ENCODE measurements at places on chromosomes 16 and 17. TPM values are rescaled to one million over a fixed set of nuclear protein-coding genes. Genes with fewer than 3 reads are reported as not detected.

FOXN1 gene
- not detected for total RNA-seq

DNA sequence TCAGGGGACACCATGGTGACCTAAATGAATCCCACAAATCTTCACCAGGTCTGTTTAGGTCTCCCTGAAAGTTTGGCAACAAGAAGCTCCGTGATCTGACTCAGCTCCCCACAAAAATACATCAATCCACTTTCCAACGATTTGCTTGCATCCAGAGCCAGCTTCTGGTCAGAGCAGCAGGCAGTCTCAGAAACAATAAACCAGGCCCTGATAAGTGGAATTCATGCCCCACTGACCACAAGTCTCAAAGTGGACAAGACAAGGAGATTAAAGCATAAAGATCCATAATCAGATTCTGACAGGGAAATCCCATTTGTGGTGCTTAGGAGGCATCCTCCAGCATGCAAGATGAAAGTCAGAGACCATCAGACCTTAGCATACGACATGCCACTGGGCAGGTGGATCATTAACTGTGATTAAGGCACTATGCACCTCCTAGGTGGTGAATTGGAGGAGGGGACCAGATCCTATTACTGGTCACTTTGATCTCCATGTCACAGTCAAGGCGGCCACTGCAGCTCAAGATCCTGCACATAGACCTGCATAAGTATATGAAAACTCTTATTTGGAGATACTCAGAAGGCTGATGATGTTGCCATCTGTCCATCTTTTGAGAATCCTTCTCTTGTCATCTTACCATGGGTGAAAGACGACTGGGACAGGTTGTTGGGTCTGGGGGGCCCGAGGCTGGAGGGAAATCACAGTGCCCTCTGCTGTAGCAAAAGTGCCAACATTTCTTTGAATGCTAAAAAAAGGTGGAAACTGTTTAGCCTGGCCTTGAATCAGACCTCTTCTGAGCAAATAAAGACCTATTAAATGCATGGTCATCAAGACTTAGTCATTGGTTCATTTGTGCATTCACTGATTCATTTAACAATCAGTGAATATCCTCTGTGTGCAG, 309.2 kb upstream of the CCL2 start:
- H3K27me3 ChIP-seq, result no peaks in the 10 kb centered on the region
- H3K4me3 ChIP-seq, result no peak overlapping the region
- DNase-seq, result no peak

DNA sequence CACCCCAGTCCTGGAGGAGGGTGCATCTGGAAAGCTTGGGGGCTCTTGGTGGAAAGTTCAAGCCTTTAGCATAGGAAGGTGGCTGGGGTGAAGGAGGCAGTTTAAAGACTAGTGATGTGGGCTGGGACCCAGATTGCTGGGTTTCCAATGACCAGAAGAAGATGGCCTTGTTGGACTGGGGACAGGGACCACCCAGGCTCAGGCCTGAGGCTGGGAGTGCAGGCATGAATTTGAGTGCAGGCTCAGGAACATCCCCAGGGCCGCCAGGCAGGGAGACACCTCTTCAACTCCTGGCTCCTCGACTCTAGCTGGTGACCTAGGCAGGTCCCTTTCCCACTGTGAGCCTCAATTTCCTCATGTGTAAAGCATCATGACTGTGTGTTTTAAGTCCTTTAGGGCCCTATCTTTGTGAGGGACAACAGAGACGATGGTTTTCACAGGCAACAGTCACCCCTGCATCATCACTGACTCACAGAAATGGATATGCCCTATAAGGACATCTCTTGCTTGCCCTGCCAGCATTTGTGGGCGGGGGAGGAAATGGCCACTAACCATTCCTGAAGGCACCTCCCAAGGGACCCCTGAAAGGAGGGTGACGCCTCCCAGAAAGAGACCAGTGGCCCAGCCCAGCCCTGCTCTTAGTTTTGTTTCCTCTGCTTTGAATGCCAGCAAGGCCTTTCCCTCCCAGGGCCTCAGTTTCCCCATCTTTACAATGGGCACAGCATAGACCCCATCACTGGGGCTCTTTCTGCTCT, 11.1 kb downstream of the NLRC5 start:
- no peak for DNase-seq
- peaks cover 94% of the 10 kb centered on the region for H3K4me1 ChIP-seq
- H3K27ac ChIP-seq, result peak overlapping the region; percentile 71
- H3K4me3 ChIP-seq, result peak overlapping the region; percentile 52
- no peaks in the 10 kb centered on the region for H3K27me3 ChIP-seq

DNA sequence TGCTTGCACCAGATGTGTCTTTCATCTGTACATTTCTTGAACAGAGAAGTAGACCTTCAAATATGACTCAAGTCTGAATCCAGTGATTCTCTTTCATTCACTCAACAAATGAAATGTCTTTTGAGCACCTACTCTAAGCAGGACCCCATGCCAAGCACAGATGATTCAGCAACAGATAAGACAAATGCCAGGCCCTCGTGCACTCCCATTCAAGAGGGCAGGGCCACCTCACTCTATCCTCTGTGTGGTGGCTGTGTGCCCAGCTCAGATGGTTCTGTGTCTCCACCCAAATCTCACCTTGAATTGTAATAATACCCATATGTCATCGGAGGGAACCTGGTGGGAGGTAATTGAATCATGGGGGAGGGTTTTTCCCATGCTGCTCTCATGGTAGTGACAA, 74.1 kb upstream of the NKD1 start:
- no peak for DNase-seq
- no peak overlapping the region for H3K27ac ChIP-seq
- no peaks in the 10 kb centered on the region for H3K36me3 ChIP-seq
- H3K4me1 ChIP-seq, result no peaks in the 10 kb centered on the region

- H3K27ac ChIP-seq, result peak overlapping the region; percentile 38
- peak overlapping the region; percentile 6 for H3K4me3 ChIP-seq
- H3K27me3 ChIP-seq, result no peaks in the 10 kb centered on the region
- DNase-seq, result peak; percentile 78
Measured at GRCh38 chr17:58153046-58153445, 4.9 kb downstream of the OR4D1 start.

All from CD8-positive, alpha-beta memory T cell (primary cell).